ENCODE measurements at places on chromosomes 12 and 14.
A peak's percentile ranks its signal among the peaks of the same experiment; 100 is the strongest.

DNA sequence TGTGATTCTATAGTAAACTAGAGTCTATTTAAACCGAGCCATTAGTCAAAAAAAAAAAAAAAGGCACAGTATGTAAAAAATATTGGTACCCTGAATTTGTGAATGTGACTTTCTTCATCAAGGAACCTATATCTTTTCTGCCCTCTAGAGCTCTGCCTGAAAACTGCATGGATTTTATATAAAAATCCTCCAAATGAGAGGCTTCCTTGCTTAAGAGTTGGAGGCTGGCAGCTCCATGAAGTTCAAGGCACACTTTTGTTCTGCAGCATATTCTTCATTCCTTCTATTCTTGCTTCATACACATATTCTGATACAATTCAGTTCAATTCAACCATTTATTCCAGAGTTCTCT is 23.1 kb upstream of the NKX2-8 start:
- no peak for DNase-seq

DNA sequence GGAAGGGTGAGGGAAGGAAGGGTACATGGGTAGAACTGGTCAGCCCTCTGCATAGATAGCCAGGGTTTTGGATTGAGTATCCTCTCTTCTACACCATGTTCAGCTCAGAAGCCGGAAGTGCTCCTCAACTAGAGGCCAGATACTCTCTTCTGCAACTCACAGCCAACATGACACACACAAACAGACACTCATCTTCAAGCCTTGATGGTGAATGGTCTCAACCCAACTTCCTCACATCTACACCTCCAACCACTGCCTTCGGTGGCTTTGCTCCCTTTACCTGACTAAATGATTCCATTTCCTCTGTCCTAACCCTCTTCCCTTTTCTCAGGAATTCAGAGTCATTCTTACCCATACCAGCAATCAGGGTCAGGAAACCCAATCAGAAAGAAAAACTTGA is 7.6 kb upstream of the FKBP11 start:
- no peak for DNase-seq

GRCh38 chr12:51430196-51430895 is 5.7 kb downstream of the SLC4A8 start:
- DNase-seq = no peak

GRCh38 chr12:53213348-53213747 is 6.3 kb upstream of the ITGB7 start:
- peak; percentile 89 for DNase-seq

DNA sequence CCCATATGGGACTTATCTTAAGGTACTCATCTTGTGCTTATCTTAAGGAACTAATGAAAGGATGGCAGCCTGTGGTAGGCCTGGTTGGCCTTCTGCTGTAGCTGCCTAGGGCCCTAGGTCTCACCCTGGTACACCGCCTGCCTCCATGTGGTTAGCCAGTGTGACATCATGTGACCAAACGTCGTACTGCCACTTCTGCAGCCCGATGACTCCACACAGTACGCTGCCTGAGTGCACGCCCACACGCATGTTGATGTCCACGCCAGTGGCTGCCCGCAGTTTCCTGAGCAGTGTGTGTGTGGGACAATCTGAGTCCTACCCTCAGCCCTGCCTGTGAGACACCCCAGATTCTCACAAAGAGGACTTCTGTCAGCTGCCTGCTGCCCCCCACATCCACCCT is 5.1 kb downstream of the ADCY4 start:
- DNase-seq = no peak

GRCh38 chr12:109559200-109559505 is 14.2 kb downstream of the MMAB start:
- DNase-seq = no peak

GRCh38 chr12:9973949-9974348 is 2.7 kb downstream of the CLEC12A start:
- no peak for DNase-seq

DNA sequence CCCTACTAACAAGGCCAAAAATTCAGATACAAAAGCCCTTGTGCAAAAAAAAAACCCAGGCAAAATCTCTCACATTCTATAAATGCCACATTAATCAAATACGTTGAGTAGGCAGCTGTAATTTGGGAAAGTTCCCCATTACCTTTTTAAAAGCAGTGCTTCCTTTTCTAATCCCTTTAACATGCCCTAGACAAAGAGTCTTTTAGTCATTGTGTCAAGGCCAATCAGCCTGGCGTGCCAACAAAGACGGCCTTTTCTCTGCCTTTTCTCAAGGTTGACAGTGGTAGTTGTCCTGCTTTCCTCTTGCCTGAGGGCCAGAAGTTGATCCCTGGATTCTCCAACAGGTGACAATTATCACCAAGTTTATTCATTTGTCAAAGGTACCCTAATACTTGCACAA is 62.5 kb upstream of the METAP2 start:
- peak; percentile 12 for DNase-seq

GRCh38 chr12:52371716-52372115 is 4.4 kb upstream of the KRT85 start:
- DNase-seq = no peak

- no peak for DNase-seq
Measured at GRCh38 chr12:116777245-116777644, 39.1 kb downstream of the RNFT2 start.

- peak; percentile 23 for DNase-seq
Measured at GRCh38 chr12:84694116-84694515, 218.5 kb downstream of the SLC6A15 start.

Measured in astrocyte of the hippocampus (primary cell).